CD4-positive, alpha-beta T cell treated with Interleukin-6 at 100 ng/mL for 8 hours (primary cell): ENCODE measurements at places on chromosomes 13 and 19.

DNA sequence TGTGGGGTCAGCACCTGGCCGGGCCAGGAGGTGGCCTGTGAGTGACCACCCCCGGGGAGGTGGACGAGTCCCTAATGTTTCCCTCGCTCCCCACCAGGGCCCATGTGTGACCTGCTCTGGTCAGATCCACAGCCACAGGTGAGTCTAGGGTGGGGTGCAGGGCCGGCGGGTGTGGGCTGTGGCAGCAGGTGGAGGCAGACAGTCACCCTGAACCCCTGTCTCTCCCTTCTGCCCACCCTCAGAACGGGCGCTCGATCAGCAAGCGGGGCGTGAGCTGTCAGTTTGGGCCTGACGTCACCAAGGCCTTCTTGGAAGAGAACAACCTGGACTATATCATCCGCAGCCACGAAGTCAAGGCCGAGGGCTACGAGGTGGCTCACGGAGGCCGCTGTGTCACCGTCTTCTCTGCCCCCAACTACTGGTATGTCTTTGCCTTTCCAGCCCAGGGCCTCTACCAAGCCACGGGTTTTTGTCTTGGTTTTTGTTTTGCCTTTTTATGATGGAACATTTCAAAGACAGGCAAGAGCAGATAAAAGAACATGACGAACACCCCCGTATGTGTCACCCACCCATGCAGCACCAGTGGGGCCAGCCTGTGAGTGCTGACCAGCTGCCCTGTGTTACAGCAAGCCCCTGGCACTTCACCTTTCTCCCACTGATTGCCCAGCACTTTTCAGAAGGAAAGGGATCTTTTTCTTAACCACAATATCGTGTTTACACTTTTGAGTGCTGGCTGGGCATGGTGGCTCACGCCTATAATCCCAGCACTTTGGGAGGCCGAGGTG, 24.9 kb downstream of the CCDC8 start:
- no peak for DNase-seq

- no peak for DNase-seq
These were observed 206.5 kb upstream of the TSHZ3 start for GRCh38 chr19:31555634-31556215.

- no peak for DNase-seq
These were observed 148.6 kb downstream of the SLITRK6 start for GRCh38 chr13:85650613-85651012.

GRCh38 chr19:41998246-41999020, 4.4 kb upstream of the ATP1A3 start:
- no peak for DNase-seq

GRCh38 chr13:107788464-107789165, 426.7 kb downstream of the LIG4 start:
- no peak for DNase-seq

GRCh38 chr19:32977280-32977679, 5.2 kb downstream of the FAAP24 start:
- no peak for DNase-seq

GRCh38 chr13:73876323-73876722, 257.9 kb downstream of the KLF12 start:
- no peak for DNase-seq

GRCh38 chr19:15231271-15231670, 977 bp downstream of the EPHX3 start:
- no peak for DNase-seq

GRCh38 chr13:40916207-40916998, 102.7 kb downstream of the ELF1 start:
- no peak for DNase-seq

DNA sequence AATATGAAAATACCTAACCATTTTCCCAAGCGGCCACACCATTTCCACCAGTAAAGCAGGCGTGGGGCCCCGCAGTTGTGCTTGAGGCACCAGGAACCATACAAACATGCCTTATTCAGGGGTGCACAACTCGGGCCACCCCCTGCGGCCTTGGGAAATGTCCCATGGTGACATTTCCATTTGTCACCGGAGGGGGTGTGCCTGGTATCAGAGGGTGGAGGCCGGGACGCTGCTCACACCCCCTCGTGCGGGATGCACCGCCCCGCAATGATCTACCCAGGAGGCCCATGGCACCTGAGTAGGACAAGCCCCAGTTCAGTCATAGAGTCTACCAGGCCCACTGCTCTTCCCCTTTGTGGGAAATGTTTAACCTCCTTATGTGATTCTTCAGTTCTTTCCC, 218.8 kb downstream of the TEX29 start:
- DNase-seq = no peak

GRCh38 chr13:92054389-92054788, 656.0 kb downstream of the GPC5 start:
- no peak for DNase-seq

DNA sequence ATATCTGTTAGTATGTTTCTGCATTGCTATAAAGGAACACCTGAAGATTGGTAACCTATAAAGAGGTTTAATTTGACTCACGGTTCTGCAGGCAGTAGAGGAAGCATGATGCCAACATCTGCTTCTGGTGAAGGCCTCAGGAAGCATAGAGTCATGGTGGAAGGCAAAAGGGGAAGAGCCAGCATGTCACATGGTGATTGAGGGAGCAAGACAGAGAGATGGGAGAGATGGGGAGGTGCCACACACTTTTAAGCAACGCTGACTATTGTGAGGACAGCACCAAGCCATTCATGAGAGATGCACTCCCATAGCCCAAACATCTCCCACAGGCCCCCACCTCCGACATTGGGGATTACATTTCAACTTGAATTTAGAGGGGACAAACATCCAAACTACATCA, 32.8 kb downstream of the COG6 start:
- DNase-seq = no peak

DNA sequence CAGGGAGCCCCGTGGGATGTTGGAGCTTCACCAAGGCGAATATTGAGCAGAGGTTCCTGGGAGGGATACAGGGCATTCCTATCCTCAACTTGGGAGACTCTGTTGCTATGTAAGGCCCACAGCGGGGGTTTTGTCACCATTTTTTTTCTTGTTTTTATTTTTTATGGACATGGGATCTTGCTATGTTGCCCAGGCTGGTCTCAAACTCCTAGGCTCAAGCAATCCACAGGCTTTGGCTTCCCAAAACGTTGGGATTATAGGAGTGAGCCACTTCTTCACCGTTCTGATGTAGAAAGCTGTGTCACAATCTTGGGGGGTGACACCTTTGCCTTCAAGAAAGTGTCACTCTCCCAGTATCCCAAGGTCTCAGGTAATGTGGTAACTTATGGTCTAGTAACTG, 2.6 kb downstream of the DLL3 start:
- DNase-seq = no peak

GRCh38 chr13:52749419-52749818, 9.8 kb upstream of the CNMD start:
- no peak for DNase-seq
